AG04450 (cell line): ENCODE measurements at places on chromosomes 2 and 18. TPM values are rescaled to one million over a fixed set of nuclear protein-coding genes. Genes with fewer than 3 reads are reported as not detected.

Gene GCKR
- polyA plus RNA-seq, result 0.14 and 0.36 TPM in 2 replicates

- peak; percentile 67 for DNase-seq
Measured at GRCh38 chr2:207133820-207134519, 31.8 kb downstream of the KLF7 start.

- no peak for DNase-seq
Measured at GRCh38 chr2:113679457-113679856, 52.4 kb downstream of the RABL2A start.

- DNase-seq, result no peak
Measured at GRCh38 chr2:233912691-233913423, 4.3 kb upstream of the TRPM8 start.

DNA sequence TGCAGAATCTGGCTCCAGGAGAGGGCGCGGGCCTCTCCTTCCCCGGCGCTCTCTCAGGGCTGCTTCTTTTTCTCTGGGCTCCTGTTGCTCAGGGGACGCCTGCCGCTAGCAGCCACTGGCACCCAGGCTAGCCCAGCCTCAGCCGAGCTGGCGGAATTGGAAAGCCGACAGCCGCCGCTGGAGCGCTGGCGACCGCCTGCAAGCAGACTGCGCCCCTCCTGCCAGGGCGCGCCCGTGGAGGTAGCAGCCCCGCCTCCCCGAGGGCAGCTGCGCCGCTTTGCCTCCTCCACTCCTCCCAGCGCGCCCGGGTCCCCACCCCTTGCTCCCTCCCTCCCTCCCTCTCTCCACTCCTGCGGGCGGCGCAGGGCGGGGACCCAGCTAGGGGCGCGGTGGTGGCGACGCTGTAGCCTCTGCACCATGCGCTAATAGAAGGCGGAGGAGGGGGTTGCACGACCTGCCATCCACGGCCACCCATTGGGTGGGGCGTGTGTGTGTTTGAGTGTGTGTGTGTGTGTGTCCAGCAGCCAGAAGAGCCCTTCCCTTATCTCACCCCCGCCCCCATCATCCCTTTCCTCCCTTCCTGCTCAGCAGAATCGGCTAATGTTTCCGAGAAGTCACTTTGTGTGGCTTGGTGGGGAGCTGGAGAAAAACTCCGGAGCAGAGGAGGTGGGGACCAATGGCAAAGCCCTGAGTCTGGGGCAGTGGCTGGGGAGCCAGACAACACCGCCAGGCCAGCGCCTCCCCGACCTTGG is at the start of gene SCN9A:
TSS of gene SCN9A (minus strand) at position 209 of the 752 bp plus-strand sequence. CDS start 64,188 bp downstream, outside the sequence.
- DNase-seq, result no peak
